ENCODE measurements at places on chromosomes 7 and 10. TPM values are rescaled to one million over a fixed set of nuclear protein-coding genes. Genes with fewer than 3 reads are reported as not detected.

The IFRD1 gene
- 23.2 TPM for total RNA-seq

The CARD11 gene
- total RNA-seq, result 7.2 TPM

The STOX1 gene
- 10.3 TPM for total RNA-seq

The ATP6V0A4 gene
- 0.24 TPM for total RNA-seq

The NCAPG2 gene
- 22.7 TPM for total RNA-seq

The TMEM176A gene
- 11.0 TPM for total RNA-seq

The CACNB2 gene
- 0.85 TPM for total RNA-seq

The PAX4 gene
- not detected for total RNA-seq

The GBX1 gene
- total RNA-seq, result not detected

All from thymus (tissue), 14 donors.